ENCODE measurements at places on chromosomes 3 and 15.

DNA sequence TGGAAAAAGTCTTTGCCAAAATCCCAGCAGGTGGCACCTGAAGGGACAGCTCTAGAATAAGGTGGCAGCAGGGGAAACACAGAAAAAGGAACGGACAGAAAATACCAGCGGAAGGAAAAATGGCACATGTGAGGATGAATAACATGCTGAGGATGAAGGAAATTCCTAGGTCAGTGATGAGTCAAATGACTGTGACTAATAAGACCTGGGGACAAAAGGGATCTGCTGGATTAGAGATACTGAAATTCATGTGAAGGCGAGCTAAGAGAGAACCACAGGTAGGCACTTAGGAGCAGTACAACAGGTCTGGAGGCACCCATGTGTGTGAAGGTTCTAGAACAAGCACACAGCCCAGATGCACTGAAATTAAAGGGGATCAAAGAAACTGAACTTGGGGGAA lies 482.5 kb downstream of the FOXP1 start:
- no peak for DNase-seq

DNA sequence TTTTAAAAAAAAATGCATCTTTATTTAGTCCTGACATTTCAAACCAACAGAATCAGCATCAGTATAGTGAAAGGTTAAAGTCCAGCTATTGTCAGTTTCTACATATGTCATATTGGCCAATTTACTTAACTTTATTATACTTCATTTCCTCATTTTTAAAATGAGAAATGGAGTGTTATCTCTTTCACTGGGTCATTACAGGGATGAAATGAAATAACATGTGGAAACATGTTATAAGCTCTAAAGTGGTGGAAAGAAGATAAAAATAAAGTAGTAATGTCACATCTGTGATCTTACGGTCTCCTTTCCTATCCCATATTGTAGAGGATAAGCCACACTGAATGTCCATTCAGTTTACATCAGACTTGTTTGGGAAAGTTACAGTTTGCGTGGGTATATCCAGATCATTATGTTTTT lies 780.1 kb downstream of the TUSC7 start:
- no peak for DNase-seq

DNA sequence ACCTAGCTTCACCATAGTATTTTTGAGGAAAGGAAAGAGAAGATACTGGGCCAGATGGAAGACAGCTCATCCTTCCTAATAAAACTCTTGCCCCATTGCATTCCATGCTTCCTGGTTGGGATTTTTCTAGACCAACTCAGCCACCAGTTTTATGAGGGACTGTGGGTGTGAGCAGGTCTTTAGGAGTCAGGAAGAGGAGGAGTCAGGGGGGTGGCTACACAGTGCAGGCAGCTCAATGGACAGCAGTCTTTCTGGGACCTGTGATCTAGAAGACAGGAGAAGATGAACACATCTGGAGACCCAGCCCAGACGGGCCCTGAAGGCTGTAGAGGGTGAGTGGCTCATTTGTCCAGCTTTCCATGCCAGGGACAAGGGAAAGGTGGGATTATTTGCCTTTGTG lies at the start of gene NOX5:
Gene NOX5 (plus strand): TSS at position 242 of the 400 bp plus-strand sequence. CDS start 41 bp downstream, at position 283.
- no peak for DNase-seq

- no peak for DNase-seq
Observed at GRCh38 chr3:56811546-56812202, 9.9 kb upstream of the ARHGEF3 start.

DNA sequence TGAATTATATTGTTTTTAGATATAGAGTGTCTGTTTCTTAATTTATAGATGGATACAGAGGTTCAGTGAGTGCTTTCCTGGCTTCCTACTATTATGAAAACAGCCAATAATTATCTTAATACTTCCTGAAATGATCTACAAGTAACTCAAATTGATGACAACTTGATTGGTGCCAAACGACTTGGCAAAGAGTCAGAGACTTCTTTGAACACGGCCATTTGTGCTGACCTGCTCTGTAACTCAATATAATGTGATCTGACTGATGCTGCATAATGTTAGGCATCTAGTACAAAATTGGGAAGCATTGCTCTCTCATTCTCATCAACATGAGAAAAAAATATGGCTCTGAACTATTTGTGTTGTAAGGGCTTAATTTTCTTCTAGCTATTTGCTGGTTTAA lies 193.9 kb downstream of the DIPK2A start:
- no peak for DNase-seq

- DNase-seq: no peak
Observed at GRCh38 chr3:164459521-164460151, 618.7 kb downstream of the SI start.

DNA sequence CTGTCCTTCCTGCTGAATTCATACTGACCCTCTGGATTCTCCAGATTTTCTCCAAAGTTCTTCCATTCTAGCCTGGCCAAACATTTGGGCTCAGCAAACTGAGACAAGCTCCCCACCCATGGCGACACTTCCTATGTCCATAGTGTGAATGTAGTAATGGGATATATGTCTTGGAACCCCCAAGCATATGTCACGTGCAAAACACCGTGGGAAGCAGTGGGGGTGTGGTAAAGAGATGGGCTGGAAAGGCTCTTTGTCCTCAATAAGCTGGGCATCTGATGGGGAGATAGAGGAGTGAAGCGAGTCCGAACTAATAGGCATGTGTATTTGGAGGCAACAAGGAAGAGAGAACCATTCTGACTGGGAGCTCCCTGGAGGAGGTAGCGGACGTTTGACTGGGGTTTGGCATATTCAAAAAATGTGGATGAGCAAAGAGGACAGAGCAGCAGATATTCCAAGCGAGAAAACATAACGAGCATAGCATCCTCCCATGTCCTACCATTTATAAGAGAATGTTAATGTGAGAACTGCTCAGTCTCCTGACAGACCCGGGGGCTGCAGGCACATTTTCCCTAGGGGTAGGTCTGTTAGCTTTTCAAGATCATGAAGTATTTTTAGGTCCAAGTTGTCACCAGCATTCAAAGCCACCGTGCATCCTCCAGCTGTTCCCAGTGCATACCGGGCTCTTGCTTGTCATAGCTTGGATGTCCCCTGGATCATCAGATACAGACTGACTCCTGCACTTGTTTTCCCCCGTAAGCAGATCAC lies 25.6 kb downstream of the TPM1 start:
- no peak for DNase-seq

DNA sequence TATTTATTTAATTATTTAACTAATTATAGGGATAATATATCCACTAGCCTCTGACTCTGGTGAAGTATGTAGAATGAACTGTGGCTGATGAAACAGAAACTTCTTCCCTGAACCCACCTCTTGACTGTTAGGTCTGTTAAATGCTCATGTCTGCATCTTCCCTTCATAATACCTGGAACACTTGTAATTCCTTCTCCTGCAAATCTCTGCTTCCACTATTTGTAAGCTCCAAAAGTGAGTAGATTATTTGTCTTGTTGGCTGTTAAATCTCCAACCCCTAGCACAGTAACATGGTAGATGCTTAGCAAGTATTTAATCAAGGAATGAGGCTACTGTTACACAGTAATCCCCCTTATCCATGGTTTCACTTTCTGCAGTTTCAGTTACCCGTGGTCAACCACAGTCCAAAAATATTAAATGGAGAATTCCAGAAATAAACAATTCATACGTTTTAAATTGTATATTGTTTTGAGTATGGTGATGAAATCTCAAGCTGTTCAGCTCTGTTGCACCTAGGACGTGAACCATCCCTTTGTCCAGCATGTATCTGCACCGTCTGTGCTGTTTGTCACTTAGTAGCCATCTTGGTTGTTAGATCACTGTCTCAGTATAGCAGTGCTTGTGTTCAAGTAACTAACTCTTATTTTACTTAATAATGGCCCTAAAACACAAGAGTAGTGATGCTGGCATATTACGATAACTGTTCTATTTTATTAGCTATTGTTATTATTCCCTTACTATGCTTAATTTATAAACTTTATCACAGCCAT lies 5.7 kb downstream of the TTBK2 start:
- DNase-seq: no peak

DNA sequence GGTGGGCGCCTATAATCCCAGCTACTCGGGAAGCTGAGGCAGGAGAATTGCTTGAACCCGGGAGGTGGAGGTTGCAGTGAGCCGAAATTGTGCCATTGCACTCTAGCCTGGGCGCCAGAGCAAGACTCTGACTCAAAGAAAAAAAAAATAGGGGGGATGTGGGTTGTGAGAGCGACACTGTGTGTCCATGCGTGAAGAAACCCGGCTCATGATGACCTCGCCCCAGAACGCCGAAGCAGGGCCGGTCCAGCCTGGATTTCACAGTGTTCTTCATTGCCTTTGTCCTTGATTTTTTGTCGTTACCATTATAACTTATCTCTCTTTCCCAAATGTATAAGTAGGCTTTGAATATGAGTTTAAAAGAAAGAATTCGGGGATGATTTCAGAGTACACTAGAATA lies 128.7 kb downstream of the PGPEP1L start:
- no peak for DNase-seq

DNA sequence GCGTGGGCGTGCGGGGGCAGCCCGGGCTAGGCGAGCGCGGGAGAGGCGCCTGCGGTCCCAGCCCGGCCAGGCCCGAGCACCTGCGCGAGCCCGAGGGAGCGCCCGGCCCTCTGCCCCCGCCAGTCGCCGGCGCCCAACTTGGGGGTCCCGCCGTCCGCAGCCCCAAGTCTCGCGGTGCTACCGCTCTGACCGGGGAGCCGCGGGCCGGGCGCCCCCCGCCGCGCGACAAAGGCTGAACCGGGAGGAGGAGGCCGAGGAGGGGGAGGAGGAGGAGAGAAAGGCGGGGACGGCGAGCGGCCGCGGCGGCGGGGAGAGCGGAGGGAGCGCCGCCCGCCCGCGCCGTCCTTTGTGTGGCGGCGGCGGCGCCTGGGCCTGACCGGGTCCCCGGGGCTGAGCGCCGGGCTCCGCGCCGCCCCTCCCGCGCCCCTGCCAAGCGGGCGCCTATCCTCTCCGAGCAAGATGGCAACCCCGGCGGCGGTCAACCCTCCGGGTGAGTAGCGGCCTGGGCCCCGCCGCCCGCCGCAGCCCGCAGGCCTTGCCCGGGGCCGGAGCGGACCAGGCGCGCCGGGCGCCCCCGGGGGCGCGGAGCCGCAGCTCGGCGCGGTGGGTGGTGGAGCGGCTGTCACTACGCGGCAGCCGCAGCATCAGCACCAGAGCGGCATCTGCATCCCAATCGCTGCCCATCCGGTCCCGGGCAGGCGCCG lies at the start of gene ARNT2:
Gene ARNT2 (plus strand): TSS at position 326 of the 704 bp plus-strand sequence. CDS start 134 bp downstream, at position 460.
- DNase-seq: no peak

DNA sequence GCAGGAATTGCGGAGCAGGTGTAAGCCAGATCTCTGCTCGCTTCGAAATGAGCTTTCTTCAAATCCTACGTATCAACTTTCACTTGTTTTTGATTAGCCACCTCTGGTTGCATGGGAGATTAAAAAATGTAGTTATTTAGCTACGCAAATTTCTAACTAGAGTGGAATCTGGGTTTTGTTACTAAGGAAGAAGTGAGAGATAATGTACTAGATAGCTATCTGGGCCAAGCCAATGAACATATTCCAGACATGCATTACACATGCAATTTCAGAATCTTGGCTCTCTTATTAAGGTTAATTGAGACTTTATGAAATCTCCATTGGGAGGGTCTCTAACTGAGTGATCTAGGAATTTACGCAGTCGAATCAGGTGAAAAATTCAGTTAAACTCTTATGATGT lies 765.7 kb downstream of the DIPK2A start:
- DNase-seq: no peak

DNA sequence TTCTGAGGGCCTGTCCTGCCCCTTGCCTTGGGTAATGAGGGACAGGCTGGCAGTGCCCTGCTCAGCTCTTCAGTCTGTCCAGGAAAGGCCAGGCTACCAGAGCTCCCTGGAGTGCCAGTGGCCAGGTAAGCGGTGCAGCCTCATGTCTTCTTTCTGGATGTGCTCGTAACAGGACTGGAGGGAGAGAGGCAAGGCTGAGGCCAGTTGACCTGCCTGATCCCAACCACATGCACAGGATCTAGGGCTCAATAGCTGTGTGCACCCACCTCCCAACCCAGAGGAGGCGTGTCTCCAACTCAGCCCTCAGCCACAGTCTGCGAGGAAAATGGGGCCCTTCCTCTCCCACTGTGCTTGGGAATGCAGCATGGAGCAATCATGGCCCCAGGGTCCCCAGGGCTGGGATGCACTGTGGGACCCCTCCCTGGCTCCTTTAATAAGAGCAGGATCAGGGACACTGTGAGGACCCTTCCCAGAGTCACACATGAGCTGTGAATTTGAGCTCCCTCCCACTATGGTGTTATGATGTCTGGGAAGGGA lies 22.5 kb downstream of the ALS2CL start:
- no peak for DNase-seq

DNA sequence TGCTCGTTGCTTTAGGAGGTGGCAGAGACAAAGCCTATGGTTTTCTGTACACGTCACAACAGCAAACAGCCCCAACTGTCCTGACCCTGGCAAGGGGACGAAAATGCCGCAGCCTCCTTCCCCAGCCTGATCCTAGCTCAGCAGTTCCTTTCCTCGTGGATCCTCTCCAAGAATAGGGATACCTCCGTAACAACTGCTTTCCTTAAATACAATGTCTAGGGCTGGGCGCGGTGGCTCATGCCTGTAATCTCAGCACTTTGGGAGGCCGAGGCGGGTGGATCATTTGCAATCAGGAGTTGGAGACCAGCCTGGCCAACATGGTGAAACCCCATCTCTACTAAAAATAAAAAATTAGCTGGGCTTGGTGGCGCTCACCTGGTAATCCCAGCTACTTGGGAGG lies 17.0 kb downstream of the MAP6D1 start:
- DNase-seq: no peak

DNA sequence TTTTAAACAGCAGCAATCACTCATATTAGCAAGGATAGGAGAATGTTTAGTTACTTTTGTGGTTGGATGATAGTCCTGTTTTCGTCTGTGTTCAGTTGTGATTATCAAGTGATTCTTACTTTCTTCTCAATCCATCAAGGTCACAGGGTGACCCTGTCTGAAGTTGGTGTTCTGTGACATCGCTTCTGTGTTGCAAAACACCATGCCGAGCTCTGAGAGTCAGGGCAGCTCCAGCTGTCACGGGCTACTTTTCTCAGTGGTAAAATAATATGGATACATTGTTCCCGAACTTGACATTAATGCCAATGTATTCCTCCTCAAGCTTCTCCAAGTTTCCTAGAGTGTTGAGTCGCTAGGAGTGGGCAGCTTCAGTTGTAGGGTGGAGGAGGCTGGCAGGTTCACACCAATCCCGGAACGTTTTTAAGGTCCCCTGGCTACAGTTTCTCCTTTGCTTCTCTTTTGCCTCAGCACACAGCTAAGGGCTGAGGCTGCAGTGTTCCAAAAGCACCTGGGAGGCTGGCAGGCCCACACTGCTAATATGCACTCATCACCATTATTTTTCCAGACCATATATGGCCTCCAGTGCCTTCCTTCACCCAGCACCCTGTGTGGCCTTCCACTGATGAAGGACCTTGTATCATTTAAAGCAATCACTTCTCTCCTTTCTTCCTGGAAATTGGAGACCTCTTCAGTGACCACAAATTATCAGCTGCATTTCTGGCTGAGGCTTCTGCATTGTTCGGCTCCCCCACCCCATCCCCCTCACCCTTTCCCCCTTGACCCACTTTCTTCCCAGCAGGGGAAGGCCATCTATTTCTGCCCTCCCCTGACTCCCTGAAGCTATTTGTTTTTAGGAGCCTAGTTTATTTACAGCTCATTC lies 25.8 kb downstream of the COLQ start:
- DNase-seq: no peak

Measured in stimulated activated CD4-positive, alpha-beta T cell treated with anti-CD3 and anti-CD28 coated beads, Interleukin-1b, Interleukin-23, amount 100 ng/mL, for 48 hours (primary cell).